ENCODE measurements at places on chromosomes 16 and 17.

DNA sequence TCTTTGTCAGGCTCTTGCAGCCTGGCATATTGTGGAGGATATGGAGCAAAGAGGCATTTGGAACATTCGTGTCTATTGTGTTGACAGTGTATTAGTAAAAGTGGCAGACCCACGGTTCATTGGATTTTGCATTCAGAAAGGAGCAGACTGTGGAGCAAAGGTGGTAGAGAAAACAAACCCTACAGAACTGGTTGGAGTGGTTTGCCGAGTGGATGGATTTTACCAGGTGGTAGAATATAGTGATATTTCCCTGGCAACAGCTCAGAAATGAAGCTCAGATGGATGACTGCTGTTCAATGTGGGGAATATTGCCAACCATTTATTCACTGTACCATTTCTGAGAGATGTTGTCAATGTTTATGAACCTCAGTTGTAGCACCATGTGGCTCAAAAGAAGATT is 44.5 kb downstream of the EFCAB13 start:
- DNase-seq = no peak

GRCh38 chr16:75471723-75472633 is 7.5 kb upstream of the TMEM170A start:
- DNase-seq = peak; percentile 27

DNA sequence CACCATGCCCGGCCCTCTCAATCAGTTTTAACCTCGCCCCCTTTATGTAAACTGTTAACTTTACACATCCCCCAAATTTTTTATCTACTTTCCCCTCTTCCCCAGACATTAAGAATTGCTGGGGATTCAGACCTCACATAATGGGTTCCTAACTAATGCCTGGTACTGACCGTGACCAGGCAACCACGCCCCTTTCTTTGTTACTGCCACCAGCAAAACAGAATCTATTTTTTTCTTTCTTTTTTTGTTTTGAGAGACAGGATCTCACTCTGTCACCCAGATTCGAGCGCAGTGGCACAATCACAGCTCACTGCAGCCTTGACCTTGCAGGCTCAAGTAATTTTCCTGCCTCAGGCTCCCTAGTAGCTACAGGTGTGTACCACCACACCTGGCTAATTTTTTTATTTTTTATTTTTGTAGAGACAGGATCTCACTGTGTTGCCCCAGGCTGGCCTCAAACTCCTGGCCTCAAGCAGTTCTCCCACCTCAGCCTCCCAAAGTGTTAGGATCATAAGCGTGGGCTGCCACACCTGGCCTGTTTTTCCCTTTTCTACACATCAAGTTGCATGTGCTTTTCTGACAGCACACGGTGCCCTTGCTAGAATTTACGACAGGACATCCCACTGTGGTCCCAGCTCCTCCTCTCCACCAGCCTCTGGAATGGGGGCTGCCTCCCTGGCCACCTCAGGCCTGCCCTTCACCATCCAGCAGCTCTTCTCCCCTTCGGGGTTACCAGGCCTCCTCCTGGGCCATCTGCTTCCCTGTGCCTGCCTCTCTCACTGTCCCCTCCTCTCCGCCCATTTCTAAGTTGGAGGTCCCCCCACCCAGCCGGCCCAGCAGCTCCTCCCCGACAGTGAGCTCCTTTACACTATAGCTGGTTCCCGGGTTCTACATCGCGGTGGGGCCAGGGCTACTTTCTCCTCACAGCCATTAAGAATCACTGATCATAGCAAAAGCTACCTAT is 10.8 kb downstream of the CPNE2 start:
- no peak for DNase-seq

GRCh38 chr17:64388961-64389565 is 1.6 kb downstream of the PECAM1 start:
- DNase-seq = no peak

GRCh38 chr16:88632587-88632930 is 5.8 kb upstream of the IL17C start:
- no peak for DNase-seq

DNA sequence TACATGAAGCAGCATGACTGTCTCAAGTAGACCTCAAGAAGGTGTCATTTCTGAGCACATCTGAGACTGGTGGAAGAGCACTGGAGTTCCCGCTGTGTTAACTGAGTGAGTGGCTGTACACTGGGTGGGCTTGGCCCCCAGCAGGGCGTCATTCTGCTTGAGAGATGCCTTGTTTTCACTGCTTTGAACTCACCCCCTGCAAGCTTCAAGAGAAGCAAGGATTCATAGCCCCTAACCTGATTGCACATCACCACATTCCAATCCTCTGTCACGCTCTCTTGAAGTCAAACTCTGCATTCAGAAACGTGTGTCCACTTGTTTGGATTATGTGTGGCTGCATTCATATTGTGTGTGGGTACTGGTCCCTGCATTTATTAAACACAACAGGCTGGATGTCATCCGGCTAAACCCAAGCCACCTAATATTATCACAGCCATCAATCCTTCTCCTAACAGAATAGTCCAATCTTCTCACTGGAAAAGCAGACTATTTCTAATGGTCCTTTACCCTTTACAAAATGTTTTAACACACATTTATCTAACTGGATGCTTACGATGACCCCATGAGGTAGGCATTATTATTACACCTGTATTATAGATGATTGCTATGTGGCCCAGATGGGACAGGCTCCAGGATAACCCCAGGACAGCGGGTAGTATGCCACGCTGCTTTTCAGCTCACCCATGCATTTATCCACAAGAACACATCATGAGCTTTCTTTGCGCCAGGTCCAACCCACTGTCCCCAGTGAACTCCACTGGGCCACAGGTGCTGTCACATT is 76.3 kb downstream of the USP31 start:
- no peak for DNase-seq

- DNase-seq = no peak
Observed at GRCh38 chr16:50272111-50272571, 5.8 kb downstream of the ADCY7 start.

- DNase-seq = no peak
Observed at GRCh38 chr17:77356109-77356689, 215.4 kb downstream of the SEC14L1 start.

- DNase-seq = peak; percentile 39
Observed at GRCh38 chr16:89863741-89864526, 9.5 kb upstream of the TCF25 start.

DNA sequence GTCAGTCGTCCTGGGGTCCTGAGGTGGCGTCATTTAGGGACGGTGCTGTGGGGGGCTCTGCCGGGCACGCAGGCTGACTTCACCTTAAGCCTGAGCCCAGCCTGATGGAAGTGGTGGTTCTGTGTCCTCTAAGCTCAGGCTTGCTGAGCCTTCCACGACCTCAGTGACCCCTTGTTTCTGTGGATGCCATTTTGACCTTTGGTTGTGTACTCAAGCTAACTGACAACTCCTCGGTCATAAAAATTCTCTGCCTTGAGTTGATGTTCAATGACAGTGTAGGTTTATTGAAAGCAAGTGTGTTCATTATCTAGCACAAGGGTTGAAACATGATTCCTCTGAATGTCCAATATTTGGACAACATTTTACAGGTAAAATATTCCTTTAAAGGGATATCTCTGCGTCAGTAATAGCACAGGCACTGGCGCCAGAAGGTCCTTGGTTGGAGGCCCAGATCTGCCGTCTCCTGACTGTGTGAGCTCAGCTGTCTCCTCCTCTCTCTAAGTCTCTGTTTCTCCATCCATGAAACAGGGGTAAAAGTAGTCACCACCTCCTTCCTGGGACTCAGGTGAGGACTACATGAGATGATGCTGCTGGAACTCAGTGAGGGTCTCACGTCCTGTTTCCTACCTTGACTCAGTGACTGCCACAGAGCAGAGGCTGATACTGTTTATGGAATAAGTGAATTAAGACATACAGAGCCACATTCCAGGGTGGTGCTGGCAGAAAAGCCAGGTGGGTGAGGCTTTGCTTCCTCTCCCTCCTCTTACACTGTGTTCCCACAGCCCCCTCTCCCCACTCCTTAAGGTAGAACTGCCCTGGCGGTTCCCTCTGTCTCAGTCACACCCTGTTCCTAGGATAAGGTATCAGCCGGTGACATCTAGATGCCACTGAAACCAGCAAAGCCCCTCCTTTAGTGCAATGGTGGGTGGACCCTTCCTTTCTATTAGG is 75.7 kb downstream of the IRF8 start:
- no peak for DNase-seq

DNA sequence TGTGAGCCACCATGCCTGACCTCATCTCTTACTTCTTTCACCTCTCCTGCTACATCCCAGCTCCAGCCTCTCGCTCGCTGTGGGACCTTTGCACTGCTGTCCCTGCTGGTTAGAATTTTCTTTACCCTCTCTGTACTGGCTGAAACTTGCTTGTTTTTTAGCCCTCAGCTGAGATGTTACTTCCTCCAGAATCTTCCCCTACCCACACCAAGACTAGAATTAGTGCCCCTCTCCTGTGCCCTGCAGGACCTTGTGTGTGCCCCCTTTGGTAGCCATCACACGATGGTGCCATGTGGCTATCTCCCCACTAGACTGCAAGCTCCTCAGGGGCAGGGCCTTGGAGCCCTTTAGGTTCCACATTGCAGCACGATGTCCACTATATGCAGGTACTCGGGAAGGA is 84.1 kb downstream of the AIPL1 start:
- no peak for DNase-seq

DNA sequence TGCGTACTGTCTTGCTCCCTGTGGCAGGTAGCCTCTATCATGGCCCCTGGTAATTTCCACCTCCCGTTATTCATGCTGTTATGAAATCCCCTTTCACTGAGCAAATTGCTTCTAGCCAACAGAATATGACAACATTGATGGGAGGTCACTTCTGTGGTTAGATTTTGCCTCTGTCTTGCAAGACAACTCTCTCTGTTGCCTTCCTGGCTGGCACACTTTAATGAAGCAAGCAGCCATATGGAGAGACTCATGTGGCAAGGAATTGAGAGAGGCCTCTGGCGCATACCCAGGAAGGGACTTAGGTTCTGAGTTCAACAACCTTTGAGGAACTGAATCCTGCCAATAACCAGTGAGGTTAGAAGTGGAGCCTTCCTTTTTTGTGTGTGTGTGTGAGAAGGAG is 51.8 kb upstream of the GPRC5B start:
- no peak for DNase-seq

DNA sequence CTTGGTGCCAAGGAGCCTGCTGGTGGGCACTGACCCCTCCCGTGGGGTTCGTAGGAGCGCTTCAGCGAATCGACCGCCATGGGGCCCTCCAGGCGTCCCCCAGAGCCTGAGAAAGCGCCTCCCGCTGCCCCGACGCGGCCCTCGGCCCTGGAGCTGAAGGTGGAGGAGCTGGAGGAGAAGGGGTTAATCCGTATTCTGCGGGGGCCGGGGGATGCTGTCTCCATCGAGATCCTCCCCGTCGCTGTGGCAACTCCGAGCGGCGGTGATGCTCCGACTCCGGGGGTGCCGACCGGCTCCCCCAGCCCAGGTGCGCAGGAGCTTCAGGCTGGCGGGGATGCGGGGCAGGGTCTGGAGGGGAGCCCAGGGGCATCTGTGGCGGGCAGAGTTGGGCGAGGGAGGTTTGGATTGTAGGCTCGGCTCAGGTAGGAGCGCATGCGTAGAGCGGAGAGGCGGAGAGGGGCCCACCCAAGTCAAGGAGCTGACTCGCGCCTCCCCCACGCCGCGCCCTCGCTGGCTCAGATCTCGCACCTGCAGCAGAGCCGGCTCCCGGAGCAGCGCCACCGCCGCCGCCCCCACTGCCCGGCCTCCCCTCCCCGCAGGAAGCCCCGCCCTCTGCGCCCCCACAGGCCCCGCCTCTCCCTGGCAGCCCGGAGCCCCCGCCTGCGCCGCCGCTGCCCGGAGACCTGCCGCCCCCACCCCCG is 19.8 kb downstream of the FMNL1 start:
- no peak for DNase-seq

DNA sequence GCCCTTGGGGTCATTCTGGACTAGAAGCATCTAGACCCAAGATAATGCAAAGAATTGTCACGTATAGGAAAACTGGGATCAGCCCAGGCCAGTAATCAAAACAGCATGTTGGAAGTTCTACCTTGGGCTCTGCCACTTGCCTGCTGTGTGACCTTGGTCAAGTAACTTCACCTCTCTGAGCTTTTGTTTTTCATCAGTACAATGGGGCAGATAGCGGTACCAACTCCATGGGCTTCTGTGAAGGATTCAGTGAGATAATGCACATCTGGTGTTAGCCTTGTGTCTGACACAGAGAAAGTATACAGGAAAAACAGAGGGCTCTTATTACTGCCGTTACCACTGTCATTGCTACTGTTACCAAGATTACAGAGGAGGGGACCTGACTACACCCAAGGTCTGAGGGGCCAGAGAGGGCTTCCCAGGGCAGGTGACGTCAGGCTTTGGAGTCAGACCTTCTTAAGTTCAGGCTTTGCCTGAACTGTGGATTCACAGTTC is 24.6 kb downstream of the CMIP start:
- no peak for DNase-seq

DNA sequence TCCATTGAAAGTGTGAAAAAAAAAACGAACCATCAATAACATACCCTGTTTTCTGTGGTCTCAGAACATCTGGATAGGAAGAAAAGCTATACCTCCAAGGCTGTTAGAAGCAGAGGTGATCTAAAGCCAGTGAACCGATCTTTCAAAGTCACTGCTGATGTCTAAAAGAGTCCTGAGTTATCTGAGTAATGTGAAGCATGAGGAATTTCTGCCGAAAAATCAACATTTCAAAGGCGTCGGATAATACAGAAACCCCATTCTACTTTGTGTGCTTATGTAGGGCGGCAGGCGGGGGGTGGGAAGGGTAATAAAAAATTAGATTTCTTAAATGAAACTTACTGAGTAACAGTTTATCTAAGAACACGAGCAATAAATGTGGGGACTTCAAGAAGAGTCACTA is 3.9 kb downstream of the XYLT1 start:
- DNase-seq = no peak

DNA sequence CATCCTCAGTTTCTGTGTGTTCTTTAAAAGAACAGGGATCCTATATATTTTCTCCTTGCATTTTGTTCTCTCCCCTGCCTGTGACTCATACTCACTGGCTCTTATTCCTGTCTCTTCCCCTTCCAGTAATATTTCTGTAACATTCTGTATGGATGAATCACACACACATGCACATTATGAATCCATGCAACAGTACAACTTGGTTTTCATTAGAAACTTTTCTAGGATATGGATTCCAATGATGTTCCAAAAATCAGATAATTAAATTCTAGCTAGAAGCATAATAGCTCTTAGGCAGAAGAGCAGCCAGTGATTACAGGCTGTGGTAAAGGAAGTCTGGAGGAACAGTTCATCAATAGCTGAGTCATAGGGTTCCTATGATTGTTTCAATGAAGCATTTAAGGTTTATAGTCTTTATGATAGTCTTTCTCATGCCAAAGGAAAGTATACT is 119.6 kb upstream of the PMFBP1 start:
- no peak for DNase-seq
